Stomach (tissue), 19 donors: ENCODE measurements at places on chromosomes 2 and 18.
A peak's percentile ranks its signal among the peaks of the same experiment; 100 is the strongest.

- peak; percentile 37 for DNase-seq
Observed at GRCh38 chr2:109290887-109291643, 162.1 kb downstream of the SH3RF3 start.

DNA sequence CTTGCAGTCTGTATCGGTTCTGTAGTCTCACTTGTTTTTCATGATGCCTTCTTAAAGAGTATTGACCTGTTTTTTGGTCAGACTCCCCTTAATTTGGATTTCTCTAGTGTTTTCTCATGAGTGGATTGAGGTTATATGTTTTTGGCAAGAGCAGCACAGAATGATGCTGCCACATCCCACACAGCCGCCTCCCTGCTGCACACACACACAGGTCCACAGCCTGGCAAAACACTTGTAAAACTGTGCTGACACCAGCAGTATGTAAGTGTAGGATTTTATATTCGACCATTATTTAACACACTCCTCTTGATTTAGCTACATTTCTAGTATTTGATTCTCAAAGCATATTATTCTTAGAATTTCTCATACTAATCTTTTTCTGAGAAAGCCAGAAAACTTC is 68.1 kb downstream of the ITGB1BP1 start:
- DNase-seq, result no peak

DNA sequence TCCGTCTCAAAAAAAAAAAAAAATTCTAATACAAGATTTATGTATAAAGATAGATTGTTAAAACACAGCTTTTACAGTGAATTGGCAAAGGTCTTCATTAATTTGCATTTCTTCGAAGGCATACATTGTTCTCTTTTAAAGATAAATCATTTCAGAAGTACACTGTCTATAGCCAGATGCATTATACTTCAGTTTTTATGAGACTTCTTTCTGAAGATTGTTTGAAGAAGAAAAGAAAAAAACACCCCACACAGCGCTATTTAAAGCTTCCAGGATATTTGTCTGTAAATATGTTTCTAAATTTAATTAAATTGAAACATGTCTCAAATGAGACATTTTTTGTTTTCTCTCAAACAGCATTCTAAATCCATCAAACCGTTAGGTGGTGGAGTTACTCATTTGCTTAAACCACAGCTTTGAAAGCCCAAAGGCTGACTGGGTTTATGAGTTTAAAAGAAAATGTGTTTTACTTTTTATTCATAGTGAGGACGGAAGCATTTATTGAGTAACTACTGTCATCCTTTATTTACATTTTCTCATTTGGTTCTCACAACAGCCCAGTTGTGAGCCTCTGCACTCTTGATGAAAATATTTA is 42.4 kb upstream of the C1GALT1C1L start:
- DNase-seq, result no peak

DNA sequence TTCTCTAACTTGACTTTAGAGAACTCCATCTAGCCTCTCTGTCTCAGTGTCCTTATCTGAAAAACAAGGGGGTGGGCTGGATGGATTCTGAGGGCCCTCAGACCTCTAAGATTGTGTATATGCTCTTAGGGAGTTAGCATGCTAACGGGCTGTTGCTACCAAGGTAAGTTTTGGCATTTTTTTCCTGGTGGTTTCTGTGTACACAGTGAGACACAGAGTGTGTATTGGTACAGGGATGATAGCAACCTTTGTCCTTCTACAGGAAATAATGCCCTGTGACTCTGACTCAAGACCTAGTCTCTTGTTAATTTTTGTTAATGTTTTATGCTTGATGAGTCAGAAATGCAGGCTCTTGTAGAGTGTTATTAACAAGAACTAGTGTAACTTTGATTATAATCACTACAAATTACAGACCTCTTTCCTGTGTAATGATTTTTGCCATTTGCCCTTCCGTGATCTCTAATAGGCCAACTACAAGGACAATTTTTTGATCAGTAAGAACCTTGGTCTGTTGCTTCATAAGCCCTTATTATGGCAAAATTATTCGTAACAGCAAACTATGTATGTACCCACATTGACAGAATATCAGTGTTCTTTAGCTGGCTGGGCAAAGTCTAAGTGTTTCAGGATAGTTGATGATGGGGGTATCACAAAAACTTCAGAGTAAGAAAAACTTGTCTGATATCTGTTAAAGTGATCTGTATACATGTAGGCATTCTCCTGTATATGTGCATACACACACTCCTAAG is 89.7 kb downstream of the SPTBN1 start:
- DNase-seq, result peak; percentile 78

- no peak for DNase-seq
Observed at GRCh38 chr2:64220265-64220664, 76.0 kb upstream of the PELI1 start.

DNA sequence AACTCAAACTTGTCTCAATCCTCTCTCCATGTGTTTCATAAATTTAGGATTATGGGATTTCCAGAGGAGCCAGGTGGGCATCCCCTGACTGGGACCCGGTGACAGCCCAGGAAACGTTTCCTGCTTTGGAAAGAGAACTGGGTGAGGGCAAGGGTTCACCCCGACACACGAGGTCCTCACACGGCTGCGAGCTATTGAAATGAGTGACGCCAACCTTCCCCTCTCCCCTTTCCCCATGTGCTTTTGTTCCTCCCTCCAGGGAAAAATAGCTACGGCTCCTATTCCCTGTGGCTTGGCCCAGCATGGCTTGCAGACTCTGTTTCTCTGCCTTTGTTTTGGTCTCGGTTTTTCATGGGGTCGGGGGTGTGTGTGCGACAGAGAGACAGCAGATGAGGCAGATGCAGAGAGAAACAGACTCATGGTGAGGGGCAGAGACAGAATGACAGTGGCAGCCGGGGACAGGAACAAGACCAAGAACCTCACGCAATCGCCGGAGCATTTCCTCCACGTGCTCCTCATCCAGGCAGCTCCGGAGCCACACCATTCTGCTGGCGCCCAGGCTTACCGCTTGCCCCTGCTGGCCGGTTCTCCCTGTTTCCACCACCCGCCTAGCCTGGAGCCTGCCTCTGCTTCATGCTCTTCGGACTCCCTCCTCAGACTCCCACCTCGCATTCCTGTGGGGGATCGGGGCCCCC is 238.5 kb downstream of the DYSF start:
- DNase-seq, result peak; percentile 30

- peak; percentile 27 for DNase-seq
Observed at GRCh38 chr2:175414882-175415487, 233.5 kb upstream of the ATP5MC3 start.

- DNase-seq, result no peak
Observed at GRCh38 chr18:78528411-78529258, 451.0 kb upstream of the SALL3 start.

DNA sequence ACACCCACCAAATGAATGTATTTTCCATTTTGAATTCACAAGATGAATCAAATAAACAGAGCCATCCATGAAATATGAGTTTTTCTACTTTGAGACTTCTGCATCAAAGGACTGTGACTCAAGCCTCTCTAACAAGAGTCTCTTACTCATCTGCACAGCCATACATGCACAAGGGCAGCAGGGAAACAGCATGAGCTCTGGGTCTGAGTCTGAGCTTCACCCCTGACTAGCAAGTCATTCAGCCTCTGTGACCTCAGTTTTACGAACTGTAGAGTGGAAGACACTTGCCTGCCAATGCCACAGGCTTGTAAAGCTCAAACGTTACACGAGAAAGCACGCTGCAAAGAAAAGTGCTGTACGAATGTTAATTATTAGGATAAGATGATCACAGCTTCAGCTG is 42.9 kb downstream of the MREG start:
- DNase-seq, result no peak

GRCh38 chr18:44682201-44682870 is 1.6 kb downstream of the SETBP1 start:
- DNase-seq, result peak; percentile 65

- peak; percentile 39 for DNase-seq
Observed at GRCh38 chr2:50492477-50492851, 539.5 kb downstream of the NRXN1 start.

- DNase-seq, result no peak
Observed at GRCh38 chr2:232537079-232537478, 2.4 kb upstream of the CHRNG start.

GRCh38 chr18:55849391-55849790 is 261.4 kb upstream of the TCF4 start:
- peak; percentile 38 for DNase-seq

DNA sequence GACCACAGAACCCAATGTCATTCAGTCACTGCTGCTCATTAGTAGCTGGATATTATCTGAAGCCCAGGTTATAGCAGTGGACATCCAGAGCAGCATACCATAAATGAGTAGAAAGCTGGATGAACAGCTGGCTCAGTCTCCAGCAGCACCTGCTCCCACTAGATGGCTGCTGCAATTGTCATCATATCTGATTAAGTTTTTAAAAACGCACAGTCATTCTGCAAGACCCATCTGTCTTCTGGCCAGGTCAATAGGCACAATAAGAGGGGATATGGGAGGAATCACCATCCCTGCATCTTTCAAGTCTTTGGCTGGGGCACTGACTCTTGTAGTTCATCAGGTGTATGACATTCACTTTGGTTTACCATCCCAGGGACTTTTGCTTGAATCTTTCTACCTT is 55.1 kb upstream of the XDH start:
- DNase-seq, result no peak

- DNase-seq, result no peak
Observed at GRCh38 chr2:9640403-9641104, 9.8 kb upstream of the YWHAQ start.

GRCh38 chr18:69250305-69251151 is 150.2 kb upstream of the DOK6 start:
- DNase-seq, result no peak

DNA sequence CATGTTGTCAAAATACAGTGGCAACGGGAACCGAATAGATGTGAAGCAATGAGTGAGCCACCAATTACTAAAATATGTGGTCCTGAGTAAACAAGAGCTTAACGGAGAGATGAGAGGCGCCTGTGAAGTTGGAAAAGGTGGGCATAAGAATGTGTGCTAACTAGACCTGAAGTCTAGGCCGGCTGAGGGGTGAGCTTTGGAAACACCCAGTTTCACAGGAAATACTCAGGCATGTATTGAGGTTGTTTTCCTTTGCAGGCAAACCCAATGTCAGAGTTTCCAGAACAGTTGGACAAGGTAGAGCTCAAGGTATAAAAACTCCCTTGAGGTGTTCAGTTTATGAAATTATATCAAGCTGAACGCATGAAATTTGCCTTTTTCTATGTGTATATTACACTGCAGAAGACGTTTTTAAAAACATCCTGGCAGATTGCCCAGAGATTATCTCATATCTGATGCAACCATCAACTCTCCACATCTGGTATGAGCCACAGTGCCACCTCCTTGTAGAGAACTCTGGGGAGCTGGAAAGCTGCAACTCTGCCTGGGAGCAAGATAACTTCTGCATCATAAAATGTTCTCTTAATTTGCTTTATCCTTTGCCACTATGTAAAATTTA is 3.9 kb upstream of the WDSUB1 start:
- no peak for DNase-seq

- no peak for DNase-seq
Observed at GRCh38 chr18:44876024-44876423, 195.3 kb downstream of the SETBP1 start.

GRCh38 chr2:169797601-169798000 is 1.1 kb upstream of the SSB start:
- no peak for DNase-seq

DNA sequence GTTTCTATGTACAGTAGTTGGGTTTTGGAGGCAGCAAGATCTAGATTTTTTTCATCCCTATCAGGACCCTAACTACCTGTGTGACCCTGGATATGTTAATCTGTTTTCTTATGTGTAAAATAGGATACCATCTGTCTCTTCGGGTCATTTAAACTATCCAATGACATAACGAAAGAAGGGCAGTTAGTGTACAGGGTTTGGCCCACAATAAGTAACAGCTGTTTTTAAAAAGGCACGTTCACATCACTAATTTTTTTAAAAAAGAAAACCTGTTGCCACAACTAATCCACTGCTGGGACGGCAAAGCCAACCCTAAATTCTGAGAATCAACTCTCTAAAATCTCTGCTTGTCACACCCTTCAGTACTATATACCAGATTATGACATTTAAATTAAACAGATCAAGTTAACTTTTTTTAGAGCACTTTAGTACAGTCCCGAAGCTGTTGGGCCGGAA is 869 bp downstream of the USP40 start:
- DNase-seq, result no peak

- no peak for DNase-seq
Observed at GRCh38 chr2:207300817-207301216, 135.1 kb upstream of the KLF7 start.

- DNase-seq, result no peak
Observed at GRCh38 chr2:72415241-72415661, 267.6 kb upstream of the CYP26B1 start.

DNA sequence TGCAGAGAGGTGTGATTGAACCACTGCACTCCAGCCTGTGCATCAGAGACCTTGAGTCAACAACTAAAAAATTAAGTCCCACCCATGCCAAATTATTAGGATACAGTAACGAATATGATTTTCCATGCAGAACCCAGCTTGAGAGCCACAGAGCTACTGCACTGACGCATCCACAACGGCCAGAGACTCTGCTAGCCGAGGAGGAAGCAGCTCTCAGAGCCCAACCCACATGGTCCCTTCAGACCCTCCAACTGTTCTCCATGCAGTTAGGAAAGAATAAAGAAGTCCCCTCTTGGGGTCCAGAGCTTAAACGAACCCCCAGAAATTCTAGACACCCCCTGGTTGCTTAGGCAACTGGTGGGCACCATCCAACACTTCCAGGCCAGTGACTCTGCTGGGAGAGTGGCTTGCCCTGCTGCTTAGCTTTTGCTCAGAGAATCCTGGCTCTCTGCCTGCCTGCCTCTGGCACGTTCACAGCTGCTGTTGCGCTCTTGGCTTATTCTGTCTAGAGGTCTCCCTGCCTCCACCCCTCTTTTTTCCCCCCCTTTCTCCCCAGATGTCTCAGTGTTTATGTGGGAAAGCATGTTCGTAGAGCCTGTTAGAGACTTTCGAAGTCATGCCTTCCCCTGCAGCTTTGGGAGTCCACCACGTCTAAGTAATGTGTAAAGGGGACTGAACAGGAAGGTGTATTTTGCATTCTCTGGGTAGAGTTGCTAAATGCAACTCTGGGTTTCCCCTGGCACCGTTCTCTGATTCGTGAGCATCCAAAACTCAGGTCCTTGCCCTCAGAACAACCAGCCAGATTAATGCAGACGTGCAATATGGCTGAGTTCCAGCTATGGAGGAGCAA is 26.0 kb upstream of the SP3 start:
- peak; percentile 79 for DNase-seq

GRCh38 chr2:237389831-237390230 is 24.1 kb downstream of the COL6A3 start:
- no peak for DNase-seq
